ENCODE measurements at places on chromosomes 12 and 14.

DNA sequence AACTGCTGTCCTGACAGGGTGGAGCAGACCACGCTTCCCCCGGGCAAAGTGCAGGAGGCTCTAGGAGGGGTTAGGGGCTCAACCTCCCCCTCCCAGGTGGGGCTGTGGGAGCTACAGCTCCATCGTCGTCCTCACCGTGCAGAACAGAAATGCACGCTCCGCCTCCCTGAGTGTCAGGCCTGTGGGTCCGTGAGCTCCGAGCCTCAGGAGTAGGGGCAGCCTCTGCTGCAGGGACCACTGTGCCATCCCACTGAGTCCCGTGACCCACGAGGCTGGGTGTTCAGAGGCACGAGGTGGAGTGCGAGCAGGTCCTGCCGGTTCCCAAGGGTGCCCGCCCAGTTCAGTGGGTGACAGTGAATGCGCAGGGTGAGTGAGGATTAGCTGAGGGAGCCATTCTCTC lies 48.6 kb downstream of the CACNA1C start:
- DNase-seq, result no peak

DNA sequence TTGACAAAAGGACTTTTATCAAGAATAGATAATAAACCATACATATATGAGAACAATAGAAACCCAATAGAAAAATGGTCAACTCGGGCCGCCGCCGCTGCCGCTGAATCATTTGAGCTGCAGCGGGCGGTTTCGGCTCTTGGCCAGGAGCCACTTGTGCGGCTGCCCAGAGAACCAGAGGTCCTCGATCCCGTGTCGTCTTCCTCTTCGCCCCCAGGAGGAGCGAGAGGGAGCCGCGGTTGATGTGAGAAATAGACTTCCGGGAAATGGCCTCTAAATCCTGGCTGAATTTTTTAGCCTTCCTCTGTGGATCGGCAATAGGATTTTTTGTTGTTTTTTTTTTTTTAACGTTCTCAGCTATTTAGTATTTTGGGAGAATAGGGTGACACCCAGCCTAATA lies 44.8 kb downstream of the CPSF6 start:
- DNase-seq, result peak; percentile 27

- no peak for DNase-seq
Measured at GRCh38 chr12:132206046-132206434, 61.8 kb downstream of the NOC4L start.

DNA sequence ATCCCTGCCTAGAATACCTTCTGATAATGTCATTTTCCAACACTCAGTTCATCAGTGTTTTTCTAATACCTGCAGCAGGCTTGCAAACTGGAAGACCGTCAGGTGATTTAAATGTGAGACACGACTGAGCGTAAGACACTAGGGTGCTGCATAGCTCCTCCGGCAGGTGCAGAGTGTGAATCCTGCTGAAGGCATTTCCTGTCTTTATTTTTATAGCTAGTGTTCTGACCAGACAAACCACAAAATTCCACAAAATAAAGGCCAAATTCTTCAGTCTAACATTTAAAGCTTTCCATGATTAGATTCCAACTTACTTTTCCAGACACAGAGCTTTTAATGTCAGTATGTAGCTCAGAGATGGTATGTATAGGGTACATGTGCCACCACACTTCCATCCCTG lies 70.7 kb downstream of the BBS10 start:
- no peak for DNase-seq

GRCh38 chr12:103799857-103800771 lies 40.9 kb downstream of the NT5DC3 start:
- peak; percentile 51 for DNase-seq

- DNase-seq, result no peak
Measured at GRCh38 chr14:64826333-64826732, 53.4 kb downstream of the SPTB start.

DNA sequence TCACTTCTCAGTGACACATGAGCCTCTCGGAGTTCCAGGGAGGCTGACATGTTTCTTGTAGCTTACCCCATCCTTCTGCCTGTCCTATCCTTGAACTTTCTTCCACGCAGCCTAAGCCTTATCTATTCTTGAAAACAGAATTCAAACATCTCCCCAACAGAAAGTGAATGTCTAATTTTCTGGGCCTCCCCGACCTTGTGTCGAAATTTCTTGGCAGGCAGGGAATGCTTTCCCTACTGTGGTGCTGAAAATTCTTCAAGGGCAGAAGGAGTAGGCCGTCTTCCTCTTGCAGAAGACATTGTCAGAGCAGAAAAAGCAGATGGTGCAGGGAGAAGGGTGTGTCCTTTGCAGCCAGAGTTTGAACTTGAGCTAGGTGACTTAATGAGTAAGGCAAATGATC lies 63.0 kb upstream of the TCL1B start:
- DNase-seq, result no peak

DNA sequence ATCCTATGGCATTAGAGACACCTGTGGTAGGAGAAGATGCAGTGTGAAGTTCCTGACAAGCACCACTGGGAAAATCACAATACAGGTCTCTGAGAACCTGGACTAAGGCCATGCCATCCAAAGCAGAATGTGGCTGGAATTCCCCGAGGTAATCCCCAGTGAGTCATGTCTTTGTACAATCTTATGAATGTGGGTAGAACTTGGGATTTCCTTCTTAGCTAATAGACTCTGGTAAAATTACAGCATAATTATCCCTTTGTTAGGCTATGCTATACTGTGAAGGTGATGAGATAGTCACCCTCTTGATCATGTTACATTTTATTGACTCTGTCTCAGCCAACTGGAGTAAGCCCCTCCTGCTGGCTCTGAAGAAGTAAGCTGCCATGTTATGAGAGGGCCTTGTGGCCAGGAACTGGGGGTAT lies 224.3 kb upstream of the DCN start:
- no peak for DNase-seq

DNA sequence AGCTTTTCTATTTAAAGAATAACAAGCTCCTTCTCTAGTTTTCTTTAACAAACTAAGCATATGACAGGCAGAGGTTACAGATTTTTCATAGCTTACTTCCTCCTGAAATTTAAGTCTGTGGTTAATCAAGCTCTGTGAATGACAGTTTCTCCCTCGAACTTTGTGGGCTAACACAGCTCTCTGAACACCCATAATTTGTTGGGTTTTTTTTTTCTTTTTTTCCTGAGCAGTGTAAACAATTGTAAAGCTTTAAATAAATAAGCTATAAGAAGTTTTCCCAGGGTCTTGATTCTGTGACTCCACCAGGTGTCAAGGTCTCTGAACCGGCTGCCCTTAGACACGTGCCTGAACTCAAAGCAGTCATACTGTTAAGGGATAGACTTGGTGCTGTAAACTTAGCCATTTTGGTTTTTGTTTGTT lies 128.1 kb upstream of the AMIGO2 start:
- DNase-seq, result no peak

Measured in hippocampal formation (tissue), 2 donors.